ENCODE measurements at places on chromosomes 4 and X.

DNA sequence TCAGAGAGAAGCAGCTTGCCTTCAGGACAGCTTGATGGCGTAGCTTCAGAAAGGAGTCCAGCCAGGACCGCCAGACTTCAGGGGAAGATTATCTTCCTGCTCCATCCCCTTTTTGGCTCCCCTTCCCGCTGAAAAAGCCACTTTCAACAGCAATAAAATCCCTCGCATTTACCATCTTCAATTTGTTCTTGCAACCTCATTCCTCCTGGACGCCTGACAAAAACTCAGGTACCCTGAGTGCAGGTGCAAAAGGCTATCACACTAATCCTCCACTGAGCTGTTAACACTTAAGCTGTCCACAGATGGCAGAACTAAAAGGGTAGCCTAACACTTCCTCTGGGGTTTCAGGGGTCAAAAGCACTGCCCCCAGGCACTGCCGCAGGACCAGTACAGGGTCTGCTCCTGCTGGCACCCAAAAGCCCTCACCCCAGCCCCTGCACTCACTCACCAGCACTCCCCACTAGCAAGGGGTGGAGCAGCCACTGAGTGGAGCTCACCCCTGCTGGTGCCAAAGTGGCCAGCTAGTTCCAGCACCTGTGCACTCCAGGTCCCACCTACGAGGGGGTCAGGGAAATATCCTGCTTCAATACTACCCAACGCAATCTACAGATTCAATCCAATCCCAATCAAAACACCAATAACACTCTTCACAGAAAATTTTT, 145.8 kb downstream of the ADGRA3 start:
- DNase-seq: no peak

DNA sequence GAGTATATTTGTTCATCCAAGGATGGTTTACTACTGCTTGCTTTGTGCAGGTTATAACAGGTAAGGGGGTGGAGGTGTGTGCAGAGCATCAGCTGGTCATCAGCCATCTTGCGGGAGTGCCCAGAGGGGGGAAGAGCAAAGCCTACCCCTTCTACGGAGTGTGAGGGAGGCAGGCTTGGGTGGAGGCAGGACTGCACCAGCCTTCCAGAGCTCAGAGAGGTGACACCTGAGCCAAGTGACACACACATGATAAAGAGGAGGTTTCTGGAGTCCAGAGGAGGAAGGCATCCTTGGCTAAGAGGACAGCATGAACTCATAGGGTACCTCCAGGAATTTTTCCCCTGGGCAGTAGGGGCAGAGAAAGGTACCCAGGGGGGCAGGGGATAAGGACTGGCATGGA, 126.6 kb downstream of the TBL1X start:
- no peak for DNase-seq

DNA sequence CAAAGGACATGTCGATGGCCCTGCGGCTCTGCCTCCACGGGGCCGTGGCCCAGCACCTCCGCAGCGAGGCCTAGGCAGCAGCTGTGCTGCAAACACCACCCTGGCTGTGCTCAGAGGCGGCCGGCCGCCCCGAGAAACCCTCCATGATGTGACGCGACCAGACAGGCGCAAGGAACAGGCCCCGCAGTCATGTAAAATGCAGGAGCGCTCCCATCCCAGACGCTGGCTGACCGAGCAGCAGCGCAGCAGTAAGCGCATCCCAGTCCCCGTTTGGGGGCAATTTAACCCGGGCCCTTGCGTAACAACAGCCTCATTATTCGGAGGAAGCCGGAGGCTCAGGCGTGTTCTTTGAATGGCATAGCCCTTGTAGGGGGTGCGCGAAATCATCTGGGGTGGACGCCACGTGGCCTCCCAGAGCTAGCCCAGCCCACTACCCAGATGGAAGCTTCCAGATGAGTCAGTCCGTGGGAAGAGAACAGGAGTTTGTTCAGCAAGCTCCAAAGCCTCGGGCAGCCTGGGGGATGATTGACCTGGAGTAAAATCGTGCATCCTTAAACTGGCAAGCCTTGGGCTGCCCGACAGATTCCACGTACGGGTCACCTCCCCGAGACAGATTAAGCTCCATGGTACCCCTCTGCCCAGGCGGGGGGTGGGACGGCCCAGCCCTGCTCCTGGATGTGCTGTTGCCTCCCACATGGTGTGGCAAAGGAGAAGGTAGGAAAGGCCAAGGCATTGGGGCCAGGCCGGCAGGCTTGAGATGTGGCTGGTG, 124.0 kb downstream of the HMX1 start:
- no peak for DNase-seq

DNA sequence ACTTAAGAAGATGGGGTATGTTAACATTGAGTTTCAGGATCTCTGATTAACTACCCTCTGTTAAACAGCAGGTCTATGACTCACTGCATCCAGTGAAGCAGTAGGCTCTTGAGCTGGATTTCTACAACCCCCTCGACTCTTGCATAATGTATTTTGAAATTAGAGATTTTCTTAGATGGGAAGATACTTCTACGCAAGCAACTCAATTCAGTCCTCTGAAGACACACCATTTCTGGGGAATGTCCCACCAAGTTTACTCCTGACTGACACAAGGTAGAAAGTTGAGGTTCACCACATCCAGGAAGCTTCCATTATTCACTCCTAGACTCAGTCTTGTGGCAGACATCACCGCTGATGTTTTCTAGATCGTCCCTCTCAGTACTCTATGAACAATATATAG, 12.9 kb downstream of the PALLD start:
- no peak for DNase-seq

- no peak for DNase-seq
Measured at GRCh38 chr4:109944591-109944990, 31.9 kb downstream of the EGF start.

DNA sequence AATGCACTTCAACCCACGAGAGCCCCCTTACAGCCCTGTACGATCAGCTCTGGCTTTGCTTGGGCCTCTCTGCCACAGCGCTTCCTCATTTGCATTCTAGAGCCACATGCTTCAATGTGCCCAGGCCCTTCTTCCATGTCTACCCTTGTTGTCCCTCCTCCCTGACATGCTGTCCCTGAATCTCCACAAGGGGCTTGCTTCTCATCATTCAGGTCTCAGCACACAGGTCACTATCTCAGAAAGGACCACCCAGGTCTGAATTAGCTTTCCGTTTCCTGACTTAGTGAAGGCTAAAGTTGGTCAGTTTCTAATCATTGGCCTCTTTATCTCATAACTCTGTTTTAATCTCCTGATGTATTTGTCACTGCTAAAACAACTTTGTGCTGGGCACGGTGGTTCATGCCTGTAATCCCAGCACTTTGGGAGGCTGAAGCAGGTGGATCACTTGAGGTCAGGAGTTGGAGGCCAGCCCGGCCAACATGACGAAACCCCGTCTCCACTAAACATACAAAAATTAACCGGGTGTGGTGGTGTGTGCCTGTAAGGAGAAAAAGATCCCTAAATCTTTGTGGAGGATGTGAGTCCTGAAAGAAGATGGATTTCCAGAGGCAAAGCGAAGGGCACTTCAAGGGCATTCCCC, 17.9 kb upstream of the SLC34A2 start:
- DNase-seq: no peak

- DNase-seq: no peak
Measured at GRCh38 chrX:67408423-67409079, 135.3 kb upstream of the AR start.

All from activated CD4-positive, CD25-positive, alpha-beta regulatory T cell (primary cell).